ENCODE measurements at places on chromosomes 6 and 20. TPM values are rescaled to one million over a fixed set of nuclear protein-coding genes. Genes with fewer than 3 reads are reported as not detected.

GRCh38 chr6:10215326-10216110, 199.4 kb downstream of the TFAP2A start:
- no peak for DNase-seq
- H3K4me1 ChIP-seq: no peaks in the 10 kb centered on the region
- no peak overlapping the region for H3K27ac ChIP-seq
- no peaks in the 10 kb centered on the region for H3K36me3 ChIP-seq
- no peaks in the 10 kb centered on the region for H3K27me3 ChIP-seq
- no peak overlapping the region for H3K4me3 ChIP-seq

- H3K4me1 ChIP-seq: no peaks in the 10 kb centered on the region
Observed at GRCh38 chr6:121247386-121247785, 86.9 kb downstream of the TBC1D32 start.

GRCh38 chr6:27700337-27700736, 211.9 kb downstream of the OR2B2 start:
- no peak for DNase-seq
- H3K27me3 ChIP-seq: peaks cover 10% of the 10 kb centered on the region
- no peaks in the 10 kb centered on the region for H3K36me3 ChIP-seq

DNA sequence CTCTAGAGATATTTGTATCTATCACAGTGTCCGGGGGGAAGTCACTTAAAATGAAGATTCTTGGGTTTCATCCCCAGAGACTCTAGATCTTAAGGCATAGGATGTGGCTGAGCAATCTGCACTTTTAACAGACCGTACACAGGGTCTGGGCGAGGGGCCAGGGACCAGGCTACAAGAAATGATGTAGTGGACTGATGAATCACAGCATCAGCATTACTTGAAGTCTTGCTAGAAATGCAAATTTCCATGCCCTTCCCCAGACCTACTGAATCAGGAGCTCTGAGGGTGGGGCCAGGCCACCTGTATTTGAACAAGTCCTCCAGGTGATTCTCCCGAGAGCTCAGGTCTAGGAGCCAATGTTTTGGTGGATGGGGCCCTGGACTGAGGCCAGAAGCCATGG, 168.4 kb downstream of the DOK5 start:
- DNase-seq: no peak
- no peaks in the 10 kb centered on the region for H3K4me1 ChIP-seq
- no peak overlapping the region for H3K4me3 ChIP-seq
- H3K36me3 ChIP-seq: no peaks in the 10 kb centered on the region

GRCh38 chr6:6781873-6782227, 193.3 kb downstream of the LY86 start:
- H3K27ac ChIP-seq: no peak overlapping the region
- H3K36me3 ChIP-seq: no peaks in the 10 kb centered on the region
- no peak for DNase-seq
- no peaks in the 10 kb centered on the region for H3K4me1 ChIP-seq

BTN1A1 gene
- not detected for total RNA-seq

CLDN20 gene
- not detected for total RNA-seq

DNA sequence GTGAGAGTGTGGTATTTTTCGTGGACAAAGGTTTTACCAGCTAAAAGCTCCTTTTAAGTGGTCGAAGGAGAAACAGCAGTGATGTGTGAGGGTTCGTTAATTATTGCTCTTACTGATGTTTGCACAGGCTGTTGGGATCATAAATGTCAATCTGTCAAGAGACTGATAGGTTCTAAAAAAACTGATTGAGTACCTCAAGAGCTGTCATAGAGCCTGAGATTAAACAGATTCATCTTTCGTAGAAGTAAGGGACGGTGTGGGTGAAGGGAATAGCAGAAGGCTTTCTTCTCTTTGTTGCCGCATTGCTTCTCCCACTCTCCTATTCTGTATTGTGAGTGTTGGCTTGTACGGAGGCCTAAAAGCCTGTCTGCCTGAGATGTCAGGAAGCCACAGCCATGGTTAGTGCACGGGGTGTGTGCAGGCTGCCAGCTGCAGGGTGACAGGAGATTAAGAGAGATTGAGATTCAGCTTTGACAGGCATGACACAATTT, 291.0 kb downstream of the ZFAND3 start:
- H3K4me3 ChIP-seq: no peak overlapping the region
- no peak for DNase-seq
- peaks cover 8% of the 10 kb centered on the region for H3K4me1 ChIP-seq
- H3K36me3 ChIP-seq: no peaks in the 10 kb centered on the region

GRCh38 chr6:42071881-42072583, 21.7 kb downstream of the TAF8 start:
- no peak overlapping the region for H3K27ac ChIP-seq
- no peak overlapping the region for H3K4me3 ChIP-seq
- H3K36me3 ChIP-seq: peaks cover 29% of the 10 kb centered on the region
- H3K27me3 ChIP-seq: no peaks in the 10 kb centered on the region
- DNase-seq: no peak
- H3K4me1 ChIP-seq: no peaks in the 10 kb centered on the region

DNA sequence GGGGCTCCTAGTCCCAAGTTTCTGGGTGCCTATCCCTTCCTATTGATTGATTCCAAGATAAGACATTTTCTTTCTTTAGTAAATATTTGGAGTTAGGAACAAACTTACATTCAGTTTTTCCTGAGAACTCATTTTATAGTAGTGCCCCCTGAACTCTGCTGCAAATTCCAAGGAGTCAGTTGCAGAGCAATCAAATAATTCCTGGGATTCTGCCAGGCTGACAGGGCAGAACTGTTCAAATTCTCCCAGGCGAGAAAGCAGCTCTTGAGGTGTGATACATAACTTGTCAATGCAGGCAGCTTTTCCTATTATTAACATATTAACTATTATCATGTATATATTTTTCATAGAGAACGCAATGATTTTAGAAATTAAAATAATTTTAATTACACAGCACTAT, 15.9 kb upstream of the ZBTB24 start:
- H3K27ac ChIP-seq: no peak overlapping the region
- H3K4me1 ChIP-seq: no peaks in the 10 kb centered on the region
- H3K27me3 ChIP-seq: no peaks in the 10 kb centered on the region
- H3K4me3 ChIP-seq: no peak overlapping the region
- no peaks in the 10 kb centered on the region for H3K36me3 ChIP-seq

ADGB gene
- not detected for total RNA-seq

DNA sequence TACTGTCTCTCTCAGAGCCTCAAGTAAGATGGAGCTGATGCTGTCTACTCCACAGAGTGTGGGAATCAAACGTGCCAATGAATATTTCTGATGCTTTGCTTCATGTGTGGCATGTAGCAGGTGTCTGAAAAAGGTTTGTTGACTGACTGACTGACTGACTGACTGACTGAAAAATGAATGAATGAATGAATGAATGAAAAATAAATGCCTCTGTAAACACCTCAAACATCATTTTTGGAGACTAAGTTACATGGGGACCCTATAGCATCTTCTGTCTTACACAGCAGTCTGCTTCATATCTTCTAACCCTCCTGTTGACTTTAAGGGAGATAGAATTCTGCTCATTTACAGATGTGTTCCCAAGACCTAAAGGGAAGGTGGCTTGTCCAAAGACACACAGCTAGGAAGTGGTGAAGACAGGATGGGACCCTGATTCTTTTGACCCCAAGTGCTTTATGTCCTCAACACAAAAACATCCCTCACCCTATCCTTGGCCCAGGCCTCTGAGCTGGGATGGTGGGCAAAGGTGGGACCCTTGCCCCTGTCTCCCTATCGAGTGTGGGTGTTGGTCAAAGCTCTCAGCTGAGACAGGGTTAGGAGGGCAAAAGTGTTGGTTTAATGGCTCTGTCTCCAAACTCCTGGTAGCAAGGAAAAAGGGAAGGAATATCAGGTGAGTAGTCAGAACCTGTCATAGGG, 104.4 kb downstream of the TOX2 start:
- peak overlapping the region; percentile 81 for H3K27ac ChIP-seq
- no peaks in the 10 kb centered on the region for H3K36me3 ChIP-seq
- H3K27me3 ChIP-seq: no peaks in the 10 kb centered on the region
- peak overlapping the region; percentile 6 for H3K4me3 ChIP-seq

GRCh38 chr6:12261502-12261901, 28.7 kb upstream of the EDN1 start:
- no peak overlapping the region for H3K4me3 ChIP-seq
- no peak for DNase-seq
- no peaks in the 10 kb centered on the region for H3K36me3 ChIP-seq
- no peak overlapping the region for H3K27ac ChIP-seq
- no peaks in the 10 kb centered on the region for H3K27me3 ChIP-seq

DNA sequence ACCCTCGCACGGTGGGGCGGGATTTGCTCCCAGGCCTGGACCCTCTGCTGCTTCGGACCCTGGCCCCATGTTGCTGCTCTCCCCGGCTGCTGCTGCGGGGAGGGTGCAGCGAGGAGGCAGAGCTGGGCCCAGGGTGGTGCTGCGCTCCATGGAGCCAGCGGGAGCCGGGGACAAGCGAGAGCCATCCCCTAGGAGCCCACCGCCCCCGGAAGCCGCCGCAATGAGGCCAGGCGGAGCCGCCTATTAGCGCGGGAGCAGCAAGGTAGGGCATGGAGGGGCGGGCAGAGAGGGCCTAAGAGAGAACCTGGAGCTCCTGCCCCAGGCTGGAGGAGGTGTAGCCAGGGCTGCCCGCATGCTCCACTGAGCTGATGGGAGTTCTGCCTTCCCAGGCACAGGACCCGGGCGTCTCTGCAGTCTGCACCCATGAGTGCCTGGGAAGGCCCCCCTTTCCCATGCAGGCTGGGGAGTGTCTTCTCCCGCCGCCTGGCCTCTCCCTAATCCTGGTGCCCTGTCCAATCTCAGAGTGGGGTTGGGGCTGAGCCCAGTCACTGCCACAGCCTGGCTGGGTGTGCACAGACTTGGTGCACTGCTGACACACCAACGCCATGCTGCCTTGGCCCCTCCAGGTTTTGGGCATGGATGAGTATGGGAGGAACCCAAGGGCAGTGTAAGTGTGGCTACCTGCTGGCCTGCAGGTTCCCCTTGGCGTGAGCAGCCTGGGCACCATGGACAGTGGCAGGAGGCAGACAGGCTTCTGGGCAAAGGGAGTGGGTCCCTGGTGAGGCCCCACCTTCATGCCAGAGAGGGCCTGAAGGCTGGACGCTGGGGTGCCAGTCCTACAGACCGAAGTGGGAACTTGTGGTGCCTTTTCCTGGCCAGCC, 360.6 kb upstream of the MAP3K7 start:
- no peaks in the 10 kb centered on the region for H3K27me3 ChIP-seq
- DNase-seq: no peak
- no peak overlapping the region for H3K27ac ChIP-seq

- H3K4me3 ChIP-seq: no peak overlapping the region
- no peaks in the 10 kb centered on the region for H3K4me1 ChIP-seq
- no peaks in the 10 kb centered on the region for H3K36me3 ChIP-seq
- no peak overlapping the region for H3K27ac ChIP-seq
- no peaks in the 10 kb centered on the region for H3K27me3 ChIP-seq
Observed at GRCh38 chr6:39546731-39547130, 178.5 kb downstream of the KIF6 start.

GRCh38 chr6:85537055-85537494, 56.6 kb downstream of the SNX14 start:
- no peak for DNase-seq
- no peaks in the 10 kb centered on the region for H3K27me3 ChIP-seq
- no peak overlapping the region for H3K27ac ChIP-seq
- no peak overlapping the region for H3K4me3 ChIP-seq

DNA sequence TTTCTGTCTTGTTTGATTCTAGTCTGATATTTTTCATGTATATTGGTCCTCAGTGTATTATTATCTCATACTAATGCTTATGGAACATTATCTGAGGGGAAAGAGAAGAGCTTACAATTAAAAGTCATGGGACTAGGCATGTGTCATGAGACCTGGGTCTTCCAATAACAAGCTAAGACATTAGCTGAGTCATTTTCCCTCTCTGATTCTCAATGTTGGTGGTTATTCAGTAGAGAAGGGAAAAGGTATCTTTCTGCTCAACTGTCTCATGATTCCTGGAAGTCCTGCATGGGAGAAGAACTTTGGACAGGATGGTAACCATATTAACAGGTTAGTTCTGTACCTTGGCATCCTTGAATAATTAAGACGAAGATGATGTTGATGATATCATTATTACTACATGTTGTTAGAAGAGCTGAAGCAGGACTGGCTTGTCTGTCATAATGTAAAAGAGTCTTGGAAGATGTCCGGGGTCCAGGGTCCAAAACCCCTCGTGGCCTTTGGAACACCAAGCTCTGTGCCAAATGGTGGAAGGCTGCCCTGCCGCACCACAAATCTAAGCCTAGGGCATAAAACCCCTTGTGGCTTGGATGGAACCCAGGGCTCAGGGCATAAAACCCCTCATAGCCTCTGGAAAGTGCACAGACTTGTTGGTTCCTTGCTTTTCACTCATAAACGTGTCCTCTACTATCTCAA, 19.1 kb downstream of the TRIM38 start:
- peaks cover 6% of the 10 kb centered on the region for H3K36me3 ChIP-seq
- no peaks in the 10 kb centered on the region for H3K27me3 ChIP-seq
- DNase-seq: no peak
- H3K4me3 ChIP-seq: no peak overlapping the region

TCF19 gene
- total RNA-seq: 2.6 TPM

TSHZ2 gene
- total RNA-seq: 17.6 TPM

GRCh38 chr6:14189074-14189473, 71.5 kb downstream of the CD83 start:
- no peak for DNase-seq
- no peak overlapping the region for H3K27ac ChIP-seq
- H3K4me3 ChIP-seq: no peak overlapping the region
- no peaks in the 10 kb centered on the region for H3K36me3 ChIP-seq
- no peaks in the 10 kb centered on the region for H3K27me3 ChIP-seq
- H3K4me1 ChIP-seq: no peaks in the 10 kb centered on the region

DNA sequence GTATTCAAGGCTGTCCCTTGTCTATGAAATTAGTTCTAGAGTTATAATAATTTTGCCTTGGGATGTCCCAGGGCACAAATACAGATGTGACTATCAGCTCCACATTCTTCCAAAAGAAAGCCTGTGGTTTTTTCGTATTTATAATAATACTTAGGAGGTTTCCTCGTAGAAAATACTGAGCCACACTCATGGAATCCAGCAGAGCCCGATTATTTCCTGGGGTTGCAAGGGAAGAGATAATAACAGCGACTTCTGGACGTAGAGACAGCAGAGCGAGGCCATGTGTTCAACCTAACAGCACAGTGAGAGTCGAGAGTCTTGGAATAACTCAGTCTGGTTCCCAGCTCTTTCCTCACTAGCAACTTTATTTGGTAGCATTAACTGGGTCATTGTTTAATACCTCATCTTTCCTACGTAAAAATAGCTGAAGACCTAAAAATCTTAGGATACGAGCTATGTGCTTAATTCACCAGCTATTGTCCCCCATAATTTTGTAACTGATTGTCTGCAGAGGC, 21.2 kb downstream of the CD83 start:
- H3K36me3 ChIP-seq: peaks cover 10% of the 10 kb centered on the region
- H3K27me3 ChIP-seq: no peaks in the 10 kb centered on the region
- no peak overlapping the region for H3K4me3 ChIP-seq
- no peak overlapping the region for H3K27ac ChIP-seq
- no peaks in the 10 kb centered on the region for H3K4me1 ChIP-seq

- H3K27ac ChIP-seq: no peak overlapping the region
- no peak overlapping the region for H3K4me3 ChIP-seq
- H3K27me3 ChIP-seq: no peaks in the 10 kb centered on the region
- H3K4me1 ChIP-seq: no peaks in the 10 kb centered on the region
Observed at GRCh38 chr20:20409331-20409730, 41.4 kb downstream of the INSM1 start.

CCN6 gene
- total RNA-seq: not detected

SLC35D3 gene
- total RNA-seq: 0.95 TPM

ISM1 gene
- total RNA-seq: 3.0 TPM

- H3K27ac ChIP-seq: no peak overlapping the region
- no peak for DNase-seq
- peaks cover 6% of the 10 kb centered on the region for H3K4me1 ChIP-seq
- H3K4me3 ChIP-seq: no peak overlapping the region
- no peaks in the 10 kb centered on the region for H3K36me3 ChIP-seq
Observed at GRCh38 chr20:10987651-10988383, 314.0 kb upstream of the JAG1 start.

TCP1 gene
- total RNA-seq: 117 TPM

SULF2 gene
- total RNA-seq: 14.6 TPM
